Hepatic stellate cell (primary cell): ENCODE measurements at places on chromosomes 2 and 18.

- DNase-seq = no peak
Measured at GRCh38 chr2:240178564-240178963, 38.1 kb upstream of the OTOS start.

DNA sequence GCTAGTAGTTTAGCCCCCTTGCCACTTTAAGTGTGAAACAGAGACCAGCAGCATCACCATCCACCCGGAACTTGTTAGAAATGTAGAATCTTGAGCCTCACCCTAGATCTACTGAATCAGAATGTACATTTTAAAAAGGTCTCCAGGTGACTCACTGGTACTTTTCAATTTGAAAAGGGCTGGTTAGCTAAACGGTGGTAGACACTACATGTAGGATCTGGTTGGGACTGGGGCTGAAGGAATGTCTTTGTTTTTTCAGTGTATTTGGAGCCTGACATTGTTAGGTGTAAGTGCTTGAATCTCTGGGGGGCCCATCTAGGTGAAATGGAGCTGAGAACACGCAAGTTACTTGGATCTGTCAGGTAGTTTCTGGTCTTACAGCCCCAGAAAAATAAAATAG lies 44.0 kb upstream of the XPO1 start:
- DNase-seq = no peak

DNA sequence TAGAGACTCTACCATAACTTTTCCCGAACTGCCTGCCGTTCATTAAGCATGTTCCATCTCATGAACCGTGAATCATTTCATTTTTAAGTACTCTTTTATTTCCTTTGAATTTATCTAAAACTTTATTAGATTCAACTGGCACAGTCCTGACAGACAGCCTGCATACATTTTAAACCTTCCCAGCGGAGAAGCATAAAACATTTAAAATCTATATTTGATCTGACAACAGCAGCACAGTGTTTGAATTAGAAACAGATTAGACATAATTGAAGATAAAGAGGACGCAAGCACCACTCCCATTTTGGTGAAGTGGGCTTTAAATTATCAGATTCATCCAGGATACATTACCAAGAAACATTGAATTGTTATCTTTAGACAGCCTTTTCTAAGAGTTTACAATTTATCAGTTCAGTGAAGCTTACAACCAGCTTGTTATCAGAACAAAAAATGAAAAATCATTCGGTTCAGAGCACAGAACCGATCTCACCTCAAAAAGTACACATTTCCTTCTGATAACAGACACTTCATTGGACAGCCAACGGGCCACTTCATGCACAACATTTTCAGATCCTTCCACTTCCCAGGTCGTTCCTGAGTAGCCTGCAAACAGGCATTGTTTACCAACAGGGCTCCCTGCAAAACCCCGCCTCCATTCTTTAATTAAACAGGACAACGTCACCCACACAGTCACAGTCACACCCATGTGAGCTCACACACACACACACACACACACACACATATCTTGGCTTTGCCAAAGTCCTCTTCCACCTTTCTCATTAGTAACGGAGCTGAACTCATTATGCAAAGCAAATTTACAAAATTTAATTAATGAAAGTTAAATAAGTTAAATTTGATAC lies 171.2 kb downstream of the SP3 start:
- no peak for DNase-seq

DNA sequence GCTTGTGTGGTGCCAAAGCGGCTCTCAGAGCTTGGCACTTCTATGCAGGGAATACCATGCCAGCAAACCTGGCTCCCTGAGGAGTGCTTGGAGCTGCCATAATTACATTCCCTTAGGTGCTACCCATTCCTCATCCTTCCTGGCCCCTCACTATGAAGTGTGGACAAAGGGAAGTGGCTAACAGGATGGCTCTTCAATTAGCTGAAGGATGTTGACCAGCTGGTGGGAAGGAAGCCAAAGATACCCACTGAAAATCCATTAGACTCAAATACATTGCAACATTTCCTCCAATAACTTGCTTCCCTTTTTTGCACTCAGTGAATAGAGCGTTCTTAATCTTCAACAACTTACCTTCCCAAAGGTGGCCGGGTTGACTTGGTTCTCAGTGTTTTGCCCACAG lies 8.5 kb downstream of the RFX8 start:
- DNase-seq = no peak

- peak; percentile 47 for DNase-seq
Measured at GRCh38 chr18:46916551-46917107, 678 bp downstream of the PIAS2 start.

DNA sequence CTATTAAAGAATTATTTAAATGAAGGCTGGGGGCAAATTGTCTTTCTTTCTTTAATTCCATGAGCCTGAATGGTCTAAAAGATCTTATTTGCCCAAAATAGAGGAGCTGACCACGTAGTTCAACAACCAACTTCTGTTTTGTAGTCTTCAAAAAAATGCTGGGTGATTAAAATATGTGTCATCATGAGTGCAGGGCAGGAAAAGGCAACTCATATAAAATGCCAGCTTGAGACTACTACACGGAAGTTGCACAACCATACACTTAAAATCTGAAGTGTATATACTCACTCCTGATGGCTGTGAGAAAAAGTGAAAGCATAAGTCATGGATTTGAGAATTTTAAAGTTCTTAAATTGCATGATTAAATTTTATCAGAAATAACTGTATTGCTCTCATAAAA lies 210.9 kb downstream of the DYM start:
- DNase-seq = peak; percentile 36

GRCh38 chr2:186559370-186559769 lies 30.5 kb upstream of the ITGAV start:
- DNase-seq = no peak

DNA sequence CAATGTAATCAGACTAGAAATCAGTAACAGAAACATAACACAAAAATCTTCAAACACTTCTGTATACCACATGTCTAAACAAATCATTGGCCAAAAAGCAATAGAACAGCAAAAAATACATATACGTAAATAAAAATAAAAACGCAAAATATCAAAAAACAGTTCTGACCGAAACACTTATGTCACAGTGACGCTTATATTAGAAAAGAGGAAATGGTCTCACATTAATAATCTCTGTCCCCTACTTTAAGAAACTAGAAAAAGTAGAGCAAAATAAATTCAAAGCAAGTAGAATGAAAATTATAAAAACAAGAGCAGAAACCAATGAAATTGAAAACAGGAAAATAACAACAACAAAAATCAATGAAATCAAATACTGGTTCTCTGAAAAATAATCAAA lies 41.9 kb downstream of the TMEM131 start:
- DNase-seq = no peak

GRCh38 chr2:41895334-41895664 lies 152.5 kb upstream of the PKDCC start:
- DNase-seq = no peak

GRCh38 chr2:74004212-74005182 lies 19.8 kb downstream of the TET3 start:
- no peak for DNase-seq

DNA sequence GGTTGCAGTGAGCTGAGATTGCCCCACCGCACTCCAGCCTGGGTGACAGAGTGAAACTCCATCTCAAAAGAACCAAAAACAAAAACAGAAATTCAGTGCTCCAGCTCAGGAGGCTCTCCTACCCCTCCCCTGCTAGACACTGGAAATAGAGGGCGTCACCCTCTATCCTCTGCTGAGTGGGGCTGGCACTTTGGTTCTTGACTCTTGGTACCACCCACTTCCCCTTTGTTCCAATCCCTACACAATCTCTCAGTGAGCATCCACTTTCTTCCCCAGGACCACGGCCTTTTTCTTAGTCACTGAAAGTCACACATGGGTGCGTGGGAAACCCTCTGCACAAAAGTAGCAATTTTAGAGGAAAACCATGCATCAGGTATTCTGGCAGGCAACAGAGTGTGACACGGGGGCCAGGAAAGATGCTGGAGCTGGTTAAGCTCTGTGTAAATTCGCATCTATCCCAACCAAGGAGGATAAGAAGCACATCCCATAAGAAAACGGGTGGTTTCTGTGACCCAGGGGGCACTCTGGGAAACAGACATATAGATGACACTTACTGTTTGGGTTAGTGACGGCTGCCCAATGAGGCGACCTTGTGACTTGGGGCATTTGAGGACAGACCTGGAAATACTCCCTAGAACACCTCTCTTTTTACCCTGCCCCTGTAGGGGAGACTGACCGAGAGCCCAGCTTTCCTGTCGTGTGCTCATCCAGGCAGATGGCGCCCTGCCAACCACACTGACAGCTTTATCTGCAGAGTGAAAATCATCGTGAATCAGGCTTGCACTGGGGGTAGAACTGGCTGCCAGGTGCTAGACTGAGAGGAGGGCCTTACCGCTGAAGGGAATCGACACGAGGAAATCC lies 7.7 kb downstream of the HJURP start:
- no peak for DNase-seq

DNA sequence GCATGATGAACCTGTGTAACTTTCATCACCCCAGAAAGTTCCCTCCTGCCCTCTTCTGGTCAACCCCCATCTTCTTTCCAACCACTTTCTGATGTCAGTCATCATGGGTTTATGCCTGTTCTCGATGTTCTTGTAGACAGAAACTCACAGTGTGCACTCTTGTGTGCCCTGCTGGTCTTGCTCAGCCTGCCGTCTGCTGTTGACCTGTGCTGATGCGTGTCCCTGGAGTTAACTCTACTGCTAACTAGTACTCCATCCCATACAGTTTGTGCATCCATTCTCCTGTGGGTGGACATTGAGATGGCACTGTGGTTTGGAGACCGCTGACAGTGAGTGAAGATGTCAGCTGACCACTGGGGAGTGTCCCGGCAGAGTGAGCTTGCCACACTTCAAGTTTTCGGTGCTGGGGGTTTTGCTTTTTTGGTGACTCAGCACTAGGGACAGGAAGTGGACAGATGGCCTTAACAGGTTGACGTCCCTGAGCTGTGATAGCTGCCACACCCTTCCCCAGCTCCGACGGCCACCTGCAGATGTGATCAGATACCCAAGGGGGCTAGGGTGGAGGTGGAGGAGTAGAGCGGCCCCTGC lies 14.8 kb downstream of the KLHL29 start:
- DNase-seq = no peak

DNA sequence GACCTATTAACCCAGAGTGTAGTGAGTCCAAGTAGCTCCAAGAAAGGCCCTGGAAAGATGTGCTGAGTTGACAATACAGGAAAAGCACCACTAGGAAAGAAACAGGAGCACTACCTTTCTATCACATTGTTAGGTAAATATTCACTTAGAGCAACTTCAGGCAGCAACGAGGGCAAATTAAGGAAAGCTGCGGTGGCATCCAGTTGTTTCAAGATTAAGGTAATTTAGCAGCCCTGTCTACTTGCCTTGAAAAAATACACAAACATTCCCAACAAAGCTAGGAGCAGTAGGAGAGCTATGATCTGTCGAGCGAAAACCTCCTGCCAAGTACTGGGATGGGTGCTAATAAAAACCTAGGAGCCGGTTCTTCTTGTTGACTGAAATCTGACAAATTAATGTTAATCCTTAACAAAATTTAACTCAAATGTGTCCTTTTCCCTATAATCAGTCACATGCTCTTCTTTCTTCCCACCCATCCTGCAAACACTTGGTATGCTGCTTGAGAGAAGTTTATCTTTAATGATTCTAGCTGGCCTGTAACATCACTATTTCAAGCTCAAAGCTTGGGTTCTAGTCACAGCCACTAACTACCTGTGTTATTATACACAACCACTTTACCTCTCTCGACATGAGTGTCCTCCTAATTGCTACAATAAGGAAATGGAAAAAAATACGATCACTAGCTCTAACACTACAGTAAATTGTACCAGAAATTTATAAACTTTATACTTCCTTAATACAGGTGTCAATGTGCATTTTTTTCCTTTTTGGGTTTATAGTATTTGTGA lies 2.0 kb downstream of the ACAA2 start:
- no peak for DNase-seq

DNA sequence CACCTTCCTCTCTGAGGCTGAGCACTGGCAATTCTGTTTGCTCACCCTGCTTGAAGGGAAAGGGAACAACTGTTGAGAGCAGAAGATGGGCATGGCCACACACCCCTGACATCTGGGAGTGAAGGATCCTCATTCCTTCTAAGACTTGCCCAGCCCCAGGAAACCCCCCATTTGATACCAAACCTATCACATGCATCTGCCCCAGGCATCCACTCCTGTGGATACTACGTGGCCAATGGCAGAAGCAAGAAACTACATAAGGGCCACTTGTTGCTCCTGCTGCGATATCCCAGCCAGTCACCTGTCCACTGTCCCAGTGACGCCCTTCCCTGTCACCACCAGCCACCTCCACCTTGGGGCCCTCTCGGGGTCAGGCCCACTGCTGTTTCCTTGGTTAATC lies 185.2 kb downstream of the SMAD2 start:
- DNase-seq = no peak
